ENCODE measurements at places on chromosomes 5 and 9.

GRCh38 chr5:73496984-73497457, 1.2 kb upstream of the BTF3 start:
- no peak for DNase-seq

DNA sequence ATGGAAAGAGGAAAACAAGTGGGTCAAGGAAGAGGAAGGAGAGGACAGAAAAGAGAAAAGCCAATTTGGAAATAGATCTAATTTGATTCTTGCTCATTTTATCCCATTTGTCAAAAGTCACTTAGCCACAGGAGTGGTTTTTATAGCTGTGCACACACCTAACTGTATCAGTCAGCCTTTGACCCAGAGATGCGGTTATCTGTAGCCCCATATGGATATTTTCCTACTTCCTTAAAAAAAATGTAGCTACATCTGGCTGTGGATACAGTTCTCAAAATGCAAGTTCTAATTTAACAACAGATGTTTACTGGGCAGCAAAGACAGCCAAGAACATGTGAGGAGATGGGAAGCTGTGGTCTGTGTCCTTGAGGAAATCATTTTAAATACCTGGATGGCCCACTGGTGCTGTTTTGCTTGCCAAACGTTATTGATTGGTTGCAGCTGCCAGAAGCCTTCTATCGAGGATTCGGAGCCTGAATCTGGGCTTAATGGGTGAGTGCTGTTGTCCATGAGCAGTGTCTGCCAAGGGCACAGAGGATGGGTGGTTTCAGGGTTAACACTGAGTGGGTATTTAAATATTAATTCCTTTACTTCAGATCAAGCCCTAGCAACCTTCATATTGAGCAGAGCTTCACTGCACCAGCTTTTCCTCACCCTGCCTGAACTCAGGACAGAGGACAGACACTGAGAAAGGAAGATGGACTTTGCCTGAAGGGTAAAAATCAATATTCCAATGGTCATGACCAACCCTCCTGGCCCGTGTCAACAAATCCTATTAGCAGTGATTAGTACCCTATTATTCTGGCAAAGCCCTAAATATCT, 92.2 kb downstream of the APBA1 start:
- DNase-seq: no peak

DNA sequence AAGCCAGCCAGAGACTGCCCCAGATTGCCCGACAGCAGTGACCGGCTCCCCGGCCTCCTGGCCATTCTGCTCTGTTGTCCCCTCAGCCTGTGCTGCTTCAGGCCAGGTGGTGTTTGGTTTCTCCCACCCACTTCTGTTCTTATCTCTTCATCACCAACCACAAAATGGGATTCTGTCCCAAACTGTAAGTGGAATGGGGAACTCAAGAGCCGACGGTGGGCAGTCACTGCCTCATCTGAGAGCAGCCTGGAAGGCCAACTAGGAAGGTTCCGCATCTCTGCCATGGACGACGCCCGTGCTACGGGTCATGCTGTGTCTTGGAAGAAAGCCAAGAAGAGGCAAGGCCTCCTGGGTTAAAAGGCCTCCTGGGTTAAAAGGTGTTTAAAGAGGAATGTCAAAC, 219.0 kb upstream of the PIK3R1 start:
- DNase-seq: no peak

GRCh38 chr9:116009420-116009819, 144.2 kb upstream of the PAPPA start:
- no peak for DNase-seq

DNA sequence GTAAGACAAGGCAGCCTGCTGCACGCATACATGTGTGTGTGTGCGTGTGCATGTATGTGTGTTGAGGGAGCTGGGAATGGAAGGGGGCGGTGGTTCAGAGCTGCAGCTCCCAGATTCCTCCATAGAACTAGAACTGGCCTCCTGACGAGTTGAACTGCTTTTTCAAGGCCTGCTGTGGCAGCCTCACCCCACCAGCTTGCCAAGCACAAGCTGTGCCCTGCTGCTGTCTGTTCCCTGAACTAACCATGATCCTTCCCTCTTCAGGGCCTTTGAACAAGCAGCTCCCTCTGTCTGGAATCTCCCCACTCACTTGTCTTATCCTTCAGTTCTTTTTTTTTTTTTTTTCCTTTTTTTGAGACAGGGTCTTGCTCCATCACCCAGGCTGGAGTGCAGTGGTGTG, 22.6 kb downstream of the LRSAM1 start:
- DNase-seq: no peak

- no peak for DNase-seq
Measured at GRCh38 chr5:92513067-92513466, 1068.0 kb downstream of the NR2F1-AS1 start.

DNA sequence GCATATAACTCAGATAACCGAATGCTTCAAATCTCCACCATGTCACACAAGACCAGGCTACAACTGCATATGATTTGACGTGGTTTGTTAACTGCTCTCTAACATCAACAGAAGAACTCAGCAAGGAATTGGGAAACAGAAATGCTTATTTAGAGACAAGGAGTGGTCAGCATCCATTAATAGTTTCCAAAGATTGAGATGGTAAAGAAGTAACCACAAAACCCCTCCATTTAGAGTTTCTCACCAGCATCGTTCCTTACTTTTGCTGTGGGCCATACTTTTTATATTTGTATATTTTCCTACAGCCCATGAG, 25.2 kb downstream of the DPYSL3 start:
- no peak for DNase-seq

DNA sequence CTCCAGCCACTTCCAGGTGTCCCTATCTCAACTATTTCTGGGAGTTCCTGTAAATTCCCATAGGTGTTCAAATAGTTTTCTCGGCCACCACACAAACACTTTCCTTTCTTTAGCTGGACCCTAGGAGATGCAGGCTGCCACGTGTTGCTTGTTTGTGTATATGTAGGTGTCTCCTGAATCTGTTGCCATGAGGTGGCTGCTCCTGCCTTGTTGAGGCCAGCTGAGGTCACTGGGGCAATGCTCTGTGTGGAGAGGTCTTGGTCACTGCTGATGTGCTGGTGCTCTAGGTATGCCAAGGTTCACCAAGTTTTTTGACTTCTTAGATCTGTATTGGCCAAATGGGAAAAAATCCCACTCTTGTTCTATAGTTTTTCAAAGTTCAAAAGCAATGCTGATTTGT, 132.5 kb upstream of the CHD1 start:
- DNase-seq: no peak

DNA sequence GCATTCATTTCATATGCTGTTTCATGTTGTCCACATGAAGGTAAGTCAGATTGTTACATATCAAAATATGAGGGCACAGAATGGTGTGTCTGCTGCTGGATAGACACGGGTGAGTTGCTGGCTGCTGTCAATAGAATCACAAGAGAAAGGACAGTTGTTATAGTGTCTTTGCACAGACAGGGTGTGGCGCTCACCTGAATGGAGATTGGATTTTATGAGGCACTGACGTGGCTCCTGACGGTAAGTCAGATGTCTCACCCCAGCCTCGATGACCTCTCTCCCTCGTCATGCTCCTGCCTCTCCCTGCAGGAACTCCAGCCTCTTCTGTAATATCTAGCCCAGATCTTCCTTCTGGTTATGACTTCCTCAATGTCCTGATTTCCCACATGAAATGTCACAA, 75.4 kb upstream of the SELENOP start:
- DNase-seq: no peak

DNA sequence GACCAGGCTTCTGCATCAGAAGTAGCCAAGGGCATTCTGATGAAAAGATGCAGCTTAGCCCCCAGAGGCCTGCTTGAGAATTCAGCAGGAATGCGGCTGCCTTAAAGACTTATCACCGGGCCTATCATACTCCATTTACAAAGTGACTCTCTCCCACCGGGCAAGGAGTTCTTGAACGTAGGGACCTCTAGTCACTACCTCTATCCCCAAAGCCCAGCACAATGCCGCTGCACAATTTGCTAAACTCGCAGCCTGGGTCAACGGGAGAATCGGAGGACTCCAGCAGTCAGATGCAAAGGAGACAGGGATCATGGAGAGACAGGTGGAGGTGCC, 661 bp downstream of the PDCL start:
- DNase-seq: no peak

- DNase-seq: no peak
Measured at GRCh38 chr9:13979941-13980318, 334.0 kb downstream of the NFIB start.

DNA sequence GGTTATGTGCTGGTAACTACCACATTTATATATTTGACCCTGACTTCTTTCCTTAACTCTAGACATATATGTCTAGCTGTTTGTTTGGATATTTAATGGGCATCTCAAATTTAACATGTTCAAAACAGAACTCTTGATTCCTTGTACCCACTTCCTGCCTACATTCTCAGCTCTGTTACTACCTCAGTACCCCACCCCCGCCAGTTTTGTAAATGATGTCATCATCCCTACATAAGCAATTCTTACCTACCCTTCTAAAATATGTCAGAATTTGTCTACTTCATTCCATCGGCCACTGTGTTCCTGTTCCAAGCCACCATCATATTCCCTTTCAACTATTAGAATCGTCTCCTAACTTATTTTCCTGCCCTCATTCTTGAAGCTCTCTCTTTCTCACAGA, 4.8 kb downstream of the RAD50 start:
- DNase-seq: no peak

- no peak for DNase-seq
Measured at GRCh38 chr9:87199278-87199677, 252.0 kb upstream of the GAS1 start.

DNA sequence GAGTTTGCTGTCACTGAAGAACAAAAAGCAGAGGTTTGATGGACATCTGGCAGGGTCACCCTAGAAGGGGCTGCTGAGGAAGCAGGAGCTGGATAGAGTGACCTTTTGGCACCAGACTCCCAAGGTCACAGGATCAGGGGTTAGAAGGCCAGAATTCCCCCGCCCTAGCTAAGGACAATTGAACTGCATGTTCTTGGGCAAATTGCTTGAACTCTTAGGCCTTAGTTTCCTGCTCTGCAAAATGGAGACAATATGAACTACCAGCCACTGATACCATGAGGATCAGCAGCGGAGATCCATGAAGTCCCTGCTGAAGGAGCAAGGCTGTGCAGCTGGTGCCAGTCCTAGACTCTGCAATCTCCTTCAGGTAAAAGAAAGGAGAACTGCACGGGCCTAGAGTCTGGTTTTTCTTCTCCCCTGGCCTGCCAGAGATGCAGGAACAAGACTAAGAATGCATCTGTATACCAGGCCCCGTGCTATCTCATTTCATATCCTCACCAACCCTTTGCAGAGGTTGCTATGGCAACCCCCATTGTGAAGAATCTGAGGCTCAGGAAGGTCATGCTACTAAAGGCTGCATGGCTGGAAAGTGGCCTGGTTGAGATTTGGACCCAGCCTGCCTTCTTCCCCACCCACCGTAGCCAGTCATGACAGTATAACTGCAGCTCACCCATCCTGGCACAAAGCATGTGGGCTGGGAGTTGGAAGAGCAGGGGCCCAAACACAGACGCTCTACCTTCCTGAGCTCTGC, 33.7 kb downstream of the CAMK2A start:
- DNase-seq: no peak

GRCh38 chr5:95823218-95823737, 752 bp upstream of the GLRX start:
- no peak for DNase-seq

DNA sequence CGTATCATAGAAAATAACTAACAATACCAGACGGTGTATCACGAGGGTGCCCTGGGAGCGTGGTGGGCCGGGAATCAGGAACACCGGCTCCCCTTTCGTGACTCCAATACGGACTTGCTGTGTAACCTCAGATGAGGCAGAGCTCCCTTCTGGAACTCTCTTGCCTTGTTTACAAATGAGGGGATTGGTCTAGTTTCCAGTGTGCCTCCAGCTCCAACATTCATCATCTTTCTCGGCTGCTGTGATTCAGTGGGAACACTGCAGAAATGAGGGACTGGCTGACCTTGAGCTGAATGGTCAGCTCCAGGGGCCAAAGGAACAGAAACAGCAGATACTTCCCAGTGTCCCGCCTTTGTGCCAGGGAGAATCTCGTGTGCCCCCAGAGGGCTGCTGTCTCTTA, 22.6 kb upstream of the TGFBI start:
- no peak for DNase-seq

- no peak for DNase-seq
Measured at GRCh38 chr9:113690055-113690740, 185.9 kb upstream of the ZNF618 start.

DNA sequence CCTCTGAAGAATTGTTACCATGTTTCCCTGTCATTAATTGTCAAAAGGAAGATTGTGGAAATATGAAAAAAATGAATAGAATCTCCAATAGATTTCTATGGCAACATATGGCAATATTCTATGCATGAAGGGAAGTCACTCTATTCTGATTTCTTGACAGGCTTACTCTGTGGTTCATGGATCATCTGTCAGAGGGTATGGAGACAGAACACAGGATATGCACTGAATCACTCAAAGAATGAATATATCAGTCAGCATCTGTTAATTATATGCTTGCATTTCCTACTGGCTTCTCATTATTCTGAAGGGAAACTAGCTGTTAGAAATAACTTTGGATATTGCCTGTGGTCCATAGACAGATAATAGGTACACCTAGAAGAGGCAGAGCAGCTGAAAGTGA, 918.9 kb downstream of the DTWD2 start:
- DNase-seq: no peak

- no peak for DNase-seq
Measured at GRCh38 chr5:111583758-111584203, 71.4 kb upstream of the STARD4 start.

- DNase-seq: no peak
Measured at GRCh38 chr9:72527801-72528195, 6.4 kb downstream of the TMC1 start.

GRCh38 chr5:131821221-131821620, 24.4 kb upstream of the FNIP1 start:
- no peak for DNase-seq

GRCh38 chr9:87149799-87150198, 202.5 kb upstream of the GAS1 start:
- DNase-seq: no peak

GRCh38 chr5:127561254-127561653, 43.8 kb downstream of the PRRC1 start:
- no peak for DNase-seq

All from activated CD4-positive, alpha-beta T cell treated with anti-CD3 and anti-CD28 coated beads, Interleukin-2, amount 50 U/mL, for 4 hours (primary cell).